ENCODE measurements at places on chromosomes 13 and 19. TPM values are rescaled to one million over a fixed set of nuclear protein-coding genes. Genes with fewer than 3 reads are reported as not detected.
A peak's percentile ranks its signal among the peaks of the same experiment; 100 is the strongest.

- DNase-seq = no peak
Measured at GRCh38 chr19:56348289-56348877, 33.7 kb upstream of the ZSCAN5A start.

DNA sequence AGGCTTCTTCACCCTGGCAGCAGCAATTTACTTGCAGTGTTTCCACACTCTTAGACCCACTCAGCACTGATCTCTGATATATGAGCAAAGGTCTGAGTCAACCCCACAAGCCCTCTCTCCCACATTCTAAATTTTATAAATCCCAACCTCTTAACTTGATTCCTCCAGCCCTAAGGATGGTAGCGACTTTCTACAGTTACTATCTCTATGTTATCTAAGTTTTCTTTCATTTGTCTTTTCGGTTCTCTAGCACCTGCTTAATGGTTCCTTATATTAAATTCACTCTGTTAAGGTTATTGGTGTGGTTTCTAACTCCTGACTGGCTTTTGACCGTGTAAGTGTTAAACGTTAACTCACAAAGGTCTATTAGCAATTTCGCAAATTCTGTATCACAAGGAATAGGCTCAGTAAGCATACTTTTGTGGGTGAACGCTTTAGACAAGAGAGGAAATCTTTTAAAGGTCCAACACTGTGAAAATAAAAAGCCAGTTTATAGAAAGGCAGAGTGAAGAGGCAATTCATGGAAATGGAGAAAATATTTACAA lies 99.3 kb downstream of the DLEU7 start:
- no peak for DNase-seq

DNA sequence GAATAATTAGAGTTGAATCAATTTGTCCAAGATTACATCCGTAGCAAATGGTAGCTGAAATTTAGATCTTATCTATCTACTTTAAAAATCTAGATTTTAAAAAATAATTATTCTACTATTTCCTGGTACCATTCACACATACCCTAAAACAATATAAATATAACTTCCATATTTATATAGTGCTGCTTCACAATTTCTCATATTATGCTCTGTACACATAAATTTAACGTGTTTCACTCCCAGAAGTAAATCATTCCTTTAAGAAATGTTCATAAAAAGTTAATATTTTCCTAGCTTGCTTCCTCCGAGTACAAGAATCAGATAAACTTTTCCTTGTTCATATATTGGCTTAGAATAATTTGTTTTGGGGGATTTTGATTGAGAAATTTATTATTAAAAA lies 857.0 kb upstream of the SPRY2 start:
- DNase-seq = no peak

GRCh38 chr19:10884274-10884673 lies 12.9 kb downstream of the CARM1 start:
- DNase-seq = no peak

- DNase-seq = peak; percentile 29
Measured at GRCh38 chr19:33047422-33047821, 17.3 kb downstream of the RHPN2 start.

GRCh38 chr19:22502766-22503165 lies 80.6 kb upstream of the ZNF98 start:
- no peak for DNase-seq

The CABP5 gene
- not detected for total RNA-seq

The DIAPH3 gene
- total RNA-seq = 16.5 TPM

The COMMD6 gene
- 134 TPM for total RNA-seq

The RFPL4AL1 gene
- total RNA-seq = not detected

The PLIN4 gene
- 0.25 TPM for total RNA-seq

The NUMBL gene
- 42.5 TPM for total RNA-seq

All from mesothelial cell of epicardium (in vitro differentiated cells).